Effector CD8-positive, alpha-beta T cell (primary cell): ENCODE measurements at places on chromosomes 3 and 15.

DNA sequence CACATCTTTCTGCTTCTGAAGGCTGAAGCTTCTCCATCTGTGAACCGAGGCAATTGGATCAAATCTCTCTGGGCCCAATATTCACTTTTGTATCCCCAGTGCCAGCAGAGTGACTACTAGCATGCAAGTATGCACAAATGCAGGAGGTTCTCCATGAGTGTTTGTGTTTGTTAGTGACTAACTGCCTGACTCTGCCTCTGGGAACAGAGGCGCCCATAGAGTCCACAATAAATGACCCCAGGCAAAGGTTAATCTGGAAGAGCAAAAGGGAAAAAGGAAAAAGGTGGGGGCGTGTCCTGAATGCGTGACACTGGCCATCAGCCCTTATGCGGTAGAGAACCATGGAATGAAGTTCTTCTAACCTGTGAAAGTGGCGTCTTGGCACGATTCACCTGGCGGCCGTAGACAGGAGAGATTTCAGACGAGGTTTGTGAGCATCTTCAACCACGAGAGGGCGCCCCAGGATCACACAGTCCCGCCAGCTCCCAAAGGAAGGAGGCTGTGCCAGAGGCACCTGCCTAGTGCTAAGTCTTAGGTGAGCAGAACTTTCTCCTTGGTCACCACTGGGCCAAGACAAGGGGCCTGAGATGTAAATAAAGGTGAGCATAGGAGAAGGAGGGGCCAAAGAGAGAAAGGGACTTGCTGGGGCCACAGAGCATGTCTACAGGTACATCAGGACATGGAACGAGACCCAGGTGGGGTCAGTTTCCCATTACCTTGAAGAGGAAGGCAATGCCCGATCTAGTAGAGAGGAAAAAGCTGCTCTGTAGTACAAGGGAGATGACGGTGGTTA is 44.2 kb downstream of the RBPMS2 start:
- DNase-seq = peak; percentile 81

GRCh38 chr3:66312039-66312438 is 91.2 kb downstream of the SLC25A26 start:
- DNase-seq = no peak

DNA sequence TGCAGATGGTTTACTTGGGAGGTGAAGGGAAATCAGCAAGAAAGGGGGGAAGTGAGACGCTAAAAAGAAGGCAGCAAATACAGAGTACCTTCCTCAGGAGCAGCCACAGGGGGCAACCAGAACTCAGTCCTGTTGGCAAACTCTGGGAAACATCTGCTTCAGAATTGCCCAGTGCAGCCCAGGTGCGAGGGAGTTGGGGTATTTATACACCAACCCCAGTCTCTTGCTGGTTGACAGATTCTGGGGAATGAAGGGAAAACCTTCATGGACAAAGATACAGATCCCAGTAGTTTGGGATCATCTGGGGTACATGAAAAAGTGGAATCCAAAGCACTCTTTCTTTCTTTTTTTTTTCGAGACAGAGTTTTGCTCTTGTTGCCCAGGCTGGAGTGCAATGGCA is 25.3 kb upstream of the PGPEP1L start:
- DNase-seq = no peak

- DNase-seq = no peak
Observed at GRCh38 chr3:110971010-110971601, 100.5 kb upstream of the NECTIN3 start.

- DNase-seq = no peak
Observed at GRCh38 chr15:90465140-90465929, 64.4 kb upstream of the CRTC3 start.

DNA sequence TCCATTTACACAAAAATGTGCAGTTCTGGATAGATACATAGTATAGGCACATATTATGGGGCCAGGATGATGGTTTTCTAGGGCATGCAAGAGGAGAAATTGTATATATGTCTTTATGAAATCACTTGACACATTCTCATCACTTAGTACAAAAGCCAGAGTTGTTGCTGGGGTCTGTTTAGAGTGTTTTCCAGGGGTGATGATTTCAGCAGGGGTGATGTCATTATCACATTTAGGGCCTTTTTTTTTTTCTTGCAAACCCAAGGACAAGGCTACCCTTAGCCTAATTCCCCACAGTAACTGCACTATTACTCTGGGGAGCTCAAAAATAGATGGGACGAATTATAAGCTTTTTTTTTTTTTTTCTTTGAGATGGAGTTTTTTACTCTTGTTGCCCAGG is 3.6 kb downstream of the ZNF589 start:
- no peak for DNase-seq

DNA sequence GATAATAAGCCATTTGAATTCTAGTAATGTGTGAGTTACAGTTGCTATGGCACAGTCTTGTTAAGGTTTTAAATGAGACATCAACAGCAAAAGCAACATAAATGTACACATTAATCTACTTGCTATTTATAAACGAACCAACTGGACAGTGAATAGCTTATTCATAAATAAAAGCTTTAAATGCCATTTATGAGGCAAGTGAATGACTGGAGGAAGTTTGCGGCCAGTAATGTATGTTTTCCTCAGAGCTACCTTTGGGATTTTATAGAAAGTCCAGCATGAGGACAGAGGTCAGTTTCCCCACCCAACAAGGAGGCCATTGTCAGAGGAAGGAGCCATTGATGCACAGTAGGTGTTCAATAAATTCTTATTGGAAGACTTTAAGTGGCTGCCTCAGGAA is 48.0 kb upstream of the PXYLP1 start:
- no peak for DNase-seq

DNA sequence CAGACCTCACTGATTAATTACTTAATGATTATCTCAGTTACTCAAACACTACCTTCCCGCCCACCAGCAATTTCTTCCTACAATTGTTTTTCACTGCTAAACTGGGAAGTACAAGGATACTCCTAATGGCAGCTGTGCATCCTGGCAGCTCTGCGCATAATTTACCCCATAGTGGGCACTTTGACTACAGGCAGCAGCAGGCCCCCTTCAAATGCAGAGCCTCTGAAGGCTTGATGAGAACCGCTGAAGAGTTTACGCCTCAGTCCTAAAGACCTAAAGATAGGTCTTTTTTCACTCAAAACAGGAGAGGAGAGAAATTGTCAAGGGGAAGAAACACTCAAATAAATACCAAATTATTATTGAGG is 10.7 kb downstream of the CCDC32 start:
- DNase-seq = no peak

DNA sequence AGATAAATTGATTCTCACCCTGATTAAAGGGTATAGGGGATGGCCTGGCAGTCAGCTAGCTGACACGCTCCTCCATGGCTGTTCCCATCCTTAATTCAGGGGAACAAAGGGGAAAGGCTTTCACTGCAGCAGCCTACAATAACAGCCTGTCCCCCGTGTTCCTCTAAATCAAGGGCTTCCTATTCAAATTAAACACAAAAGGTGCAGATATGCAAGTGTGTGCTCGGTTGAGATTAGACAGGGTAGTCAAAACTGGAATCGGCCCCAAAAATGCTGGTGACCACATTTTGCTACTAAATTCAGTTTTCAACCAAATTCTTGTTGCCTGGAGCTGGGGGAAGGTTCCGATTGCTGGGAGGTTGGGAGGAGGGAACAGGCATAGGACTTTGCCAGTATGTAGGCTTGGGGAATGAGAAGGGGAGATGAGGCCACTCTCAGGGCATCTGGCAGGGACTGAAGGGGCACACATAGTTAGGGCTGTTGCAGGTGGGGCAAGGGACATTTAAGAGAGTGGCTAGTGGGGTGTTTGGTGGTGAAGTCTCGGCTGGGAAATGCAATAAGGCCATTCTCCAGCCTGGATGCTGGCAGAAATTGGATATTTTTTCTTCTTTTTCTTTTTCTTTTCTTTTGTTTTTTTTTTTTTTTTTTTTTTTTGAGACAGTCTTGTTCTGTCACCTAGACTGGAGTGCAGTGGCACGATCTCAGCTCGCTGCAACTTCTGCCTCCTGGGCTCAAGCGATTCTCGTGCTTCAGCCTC is 32.9 kb upstream of the CTSH start:
- no peak for DNase-seq

DNA sequence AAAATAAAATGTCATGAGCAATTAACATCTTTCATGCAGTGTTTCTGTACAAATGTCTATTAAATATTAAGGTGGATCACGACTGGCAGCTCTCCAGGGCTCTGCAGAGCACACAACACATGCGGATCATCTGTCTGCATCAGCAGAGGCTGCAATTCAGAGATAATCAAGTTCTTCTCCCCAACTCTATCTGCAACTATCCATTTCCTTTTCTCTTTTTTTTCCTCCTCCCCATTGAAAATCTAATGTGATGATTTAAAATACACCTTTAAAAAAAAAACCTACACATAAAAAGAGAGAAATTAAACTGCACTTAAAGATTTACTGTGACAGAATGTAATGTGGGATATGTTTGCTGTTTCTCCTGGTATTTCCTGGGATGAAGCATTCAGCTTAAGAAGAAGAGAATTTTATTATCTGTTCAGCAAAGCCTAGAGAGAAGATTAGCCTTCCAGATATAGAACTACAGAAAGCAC is 352.6 kb upstream of the CCDC54 start:
- DNase-seq = no peak

GRCh38 chr15:42069496-42070278 is 24.7 kb downstream of the PLA2G4D start:
- DNase-seq = no peak

DNA sequence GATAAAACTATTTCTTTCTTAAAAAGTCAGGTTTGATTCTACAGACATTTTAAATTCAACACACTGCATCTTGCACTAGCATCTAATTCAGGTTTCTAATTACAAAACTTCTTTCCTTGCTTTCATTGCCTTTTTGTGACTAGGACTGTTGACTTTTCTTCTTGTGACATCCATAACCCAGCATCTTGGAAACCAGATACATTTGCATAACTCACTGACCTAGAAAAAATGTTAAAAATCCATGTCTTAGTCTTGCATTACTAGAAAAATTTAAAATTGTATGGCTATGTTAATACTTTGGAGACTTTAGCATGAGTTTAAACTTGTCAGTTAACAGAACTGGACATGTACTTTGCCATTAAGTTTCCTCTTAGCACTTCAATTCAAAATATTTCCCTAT is 72.7 kb downstream of the DTWD1 start:
- DNase-seq = no peak

DNA sequence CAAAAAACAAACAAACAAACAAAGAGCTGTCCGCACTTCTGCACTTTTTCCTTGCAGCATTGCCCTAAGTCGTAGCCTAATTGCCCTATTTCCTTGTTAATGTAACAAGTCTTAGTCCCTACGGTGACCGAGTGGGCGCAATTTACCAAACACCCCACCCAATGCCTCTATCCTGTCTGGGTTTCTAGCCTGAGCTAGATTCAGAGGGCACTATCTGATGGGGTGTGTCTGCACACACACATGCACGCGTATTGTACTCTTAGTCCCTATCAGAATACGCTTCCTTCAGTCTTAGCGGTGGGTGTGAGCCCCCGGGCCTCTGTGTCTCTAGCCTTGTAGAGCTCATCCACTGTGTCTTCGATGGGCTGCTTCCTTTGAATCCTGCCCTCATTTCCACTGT is 125.9 kb upstream of the DLG1 start:
- no peak for DNase-seq

DNA sequence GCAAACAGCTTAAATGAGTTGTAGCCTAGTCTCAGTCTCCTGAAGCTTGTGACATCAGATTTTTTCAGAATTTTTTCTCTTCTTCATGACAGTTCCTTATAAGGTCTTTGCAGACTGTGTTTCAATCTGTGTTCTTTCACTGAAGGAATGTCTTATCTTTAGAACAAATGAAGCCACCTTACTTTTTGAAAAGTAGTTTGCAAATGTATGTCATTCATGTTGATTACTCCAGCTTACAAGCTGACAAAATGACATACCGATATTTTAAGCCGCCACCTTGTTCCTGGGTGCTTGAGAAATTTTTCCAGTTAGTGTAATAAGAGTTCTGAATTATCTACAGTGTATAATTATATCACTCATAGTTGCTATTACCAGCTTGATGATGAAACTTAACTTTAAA is 57.0 kb downstream of the ASTE1 start:
- no peak for DNase-seq

- DNase-seq = no peak
Observed at GRCh38 chr15:77430213-77430612, 9.5 kb downstream of the HMG20A start.

- DNase-seq = peak; percentile 12
Observed at GRCh38 chr3:141000027-141000663, 51.0 kb upstream of the SPSB4 start.

GRCh38 chr15:77720173-77720572 is 87.5 kb upstream of the LINGO1 start:
- no peak for DNase-seq

DNA sequence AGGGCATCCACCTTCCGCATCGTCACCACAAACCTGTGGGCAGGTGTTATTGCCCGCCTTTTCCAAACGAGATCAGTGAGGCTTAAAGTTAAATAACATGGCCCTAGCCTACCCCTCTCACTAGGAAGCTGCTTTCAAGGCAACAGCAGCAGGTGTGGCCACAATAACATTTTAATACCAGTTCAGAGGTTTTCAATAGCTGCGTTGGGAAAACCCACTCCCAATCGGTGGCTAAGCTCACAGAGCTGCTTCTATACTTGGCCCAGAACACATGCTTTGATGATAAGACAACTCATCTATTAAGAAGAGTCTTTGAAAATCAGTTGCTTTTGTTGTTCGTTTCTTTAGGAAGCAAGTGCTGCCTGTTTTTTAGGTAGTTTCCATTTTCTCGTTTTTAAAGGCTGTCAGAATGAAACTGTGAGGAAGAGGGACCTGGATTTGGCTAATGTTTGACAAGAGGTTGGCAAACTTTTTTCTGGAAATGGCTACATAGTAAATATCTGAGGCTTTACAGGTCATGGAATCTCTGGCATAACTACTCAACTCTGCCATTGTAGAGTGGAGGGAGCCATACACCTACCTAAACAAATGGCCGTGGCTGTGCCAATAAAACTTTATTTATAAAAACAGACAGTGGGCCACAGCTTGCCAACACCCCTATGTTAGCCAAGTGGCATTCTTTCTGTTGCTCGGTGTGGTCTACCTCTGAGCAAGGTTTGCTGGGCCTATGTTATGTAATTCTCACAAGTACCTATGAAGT is 179.6 kb downstream of the FEZF2 start:
- no peak for DNase-seq

- no peak for DNase-seq
Observed at GRCh38 chr15:57313134-57313483, 63.2 kb upstream of the CGNL1 start.
